ENCODE measurements at places on chromosomes 1 and 21.

DNA sequence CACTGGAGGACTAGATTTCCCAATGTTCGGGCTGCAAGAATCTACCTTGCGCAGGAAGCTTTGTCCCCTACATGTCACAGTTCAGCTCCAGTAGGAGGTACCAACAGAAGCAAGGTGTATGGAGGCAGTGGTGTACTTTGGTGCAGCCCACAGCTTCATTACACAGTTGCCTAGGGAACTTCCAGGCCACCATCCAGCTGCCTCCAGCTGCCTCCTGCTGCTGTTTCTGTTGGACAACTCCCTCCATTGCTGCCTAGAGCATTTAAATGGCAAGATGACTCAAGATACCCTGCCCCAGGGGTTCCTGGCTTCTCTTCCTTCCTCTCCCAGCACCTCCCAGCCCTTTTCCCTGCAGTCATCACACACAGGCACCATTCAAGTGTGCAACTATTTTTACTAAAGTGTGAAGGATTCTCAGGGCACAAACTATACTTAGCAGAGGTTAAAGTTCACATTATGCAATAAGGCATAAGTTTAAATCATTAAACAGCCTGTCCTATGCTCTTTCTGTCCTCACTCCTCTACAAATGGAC is 39.0 kb upstream of the ATP1A1 start:
- no peak for DNase-seq

GRCh38 chr1:15974855-15975254 is 1.0 kb downstream of the ZBTB17 start:
- peak; percentile 21 for DNase-seq

- DNase-seq: no peak
Measured at GRCh38 chr1:11245248-11245647, 17.1 kb downstream of the MTOR start.

- DNase-seq: no peak
Measured at GRCh38 chr1:54577612-54578011, 29.6 kb downstream of the ACOT11 start.

- DNase-seq: no peak
Measured at GRCh38 chr1:203797948-203798655, 2.7 kb downstream of the ZBED6 start.

DNA sequence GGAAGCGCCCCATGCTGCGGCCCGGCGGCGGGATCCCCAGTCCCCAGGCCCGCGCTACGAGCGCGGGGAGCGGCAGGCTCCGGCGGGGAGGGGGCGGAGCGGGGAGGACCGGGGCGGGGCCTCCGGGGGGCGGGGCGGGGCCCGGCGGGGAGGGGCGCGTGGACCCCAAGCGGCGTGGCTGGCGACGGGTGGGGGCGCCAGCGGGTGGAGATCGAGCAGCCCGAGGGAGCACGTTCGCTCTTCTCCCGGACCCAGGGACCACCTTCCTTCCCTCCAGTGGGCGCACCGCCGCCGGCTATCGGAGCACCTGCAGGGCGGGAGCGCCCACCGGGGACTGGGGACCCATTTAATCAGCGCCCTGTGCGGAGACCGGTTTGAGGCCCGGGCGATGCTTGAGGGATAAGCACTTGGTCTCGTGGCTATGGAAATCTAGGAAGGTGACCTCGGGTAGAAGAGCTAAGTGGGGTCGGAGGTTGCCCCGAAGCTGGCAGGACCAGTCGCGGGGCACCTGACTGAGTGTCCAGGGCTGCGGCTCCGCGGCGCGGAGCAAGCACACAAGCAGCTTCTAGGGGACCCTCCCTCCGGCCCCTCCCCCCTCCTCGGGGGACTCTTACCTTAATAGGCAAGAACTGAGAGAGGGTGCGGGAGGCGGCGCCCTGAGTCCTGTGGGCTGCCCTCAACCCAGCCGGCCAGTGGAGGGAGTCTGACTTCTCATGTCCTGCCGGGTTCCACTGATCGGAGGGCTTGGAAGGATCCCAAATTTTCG is at the start of gene TSPAN2:
Gene TSPAN2, minus strand, starts transcription at position 84 of the 766 bp plus-strand sequence. Its CDS starts 71 bp downstream, at position 13.
- DNase-seq: peak; percentile 22

GRCh38 chr1:235513495-235514366 is 9.5 kb upstream of the B3GALNT2 start:
- DNase-seq: peak; percentile 44

GRCh38 chr1:4394366-4394765 is 260.0 kb upstream of the AJAP1 start:
- DNase-seq: no peak

DNA sequence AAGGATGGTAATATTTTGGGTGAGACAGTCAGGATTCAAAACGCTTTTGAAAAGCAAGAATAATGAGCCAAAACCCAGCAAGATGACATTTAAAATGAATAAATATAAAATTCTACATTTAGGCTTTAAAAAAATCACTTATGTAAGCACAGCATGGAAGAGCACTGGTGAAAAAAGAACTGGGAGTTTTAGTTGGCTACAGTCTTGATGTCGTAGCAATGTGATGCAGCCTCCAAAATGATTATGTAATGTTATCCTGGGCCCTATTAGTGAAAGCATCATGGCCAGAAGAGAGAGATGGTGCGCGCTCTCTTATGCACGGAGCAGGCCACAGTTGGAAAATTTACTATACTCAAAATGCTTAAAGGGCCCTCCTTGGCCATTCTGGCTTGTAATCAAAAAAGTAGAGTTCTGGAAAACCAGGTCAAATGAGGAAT is 5.1 kb downstream of the KCNJ9 start:
- DNase-seq: no peak

- DNase-seq: no peak
Measured at GRCh38 chr1:79741720-79742421, 735.3 kb upstream of the ADGRL4 start.

GRCh38 chr21:40242586-40243265 is 375.5 kb downstream of the PCP4 start:
- DNase-seq: no peak

DNA sequence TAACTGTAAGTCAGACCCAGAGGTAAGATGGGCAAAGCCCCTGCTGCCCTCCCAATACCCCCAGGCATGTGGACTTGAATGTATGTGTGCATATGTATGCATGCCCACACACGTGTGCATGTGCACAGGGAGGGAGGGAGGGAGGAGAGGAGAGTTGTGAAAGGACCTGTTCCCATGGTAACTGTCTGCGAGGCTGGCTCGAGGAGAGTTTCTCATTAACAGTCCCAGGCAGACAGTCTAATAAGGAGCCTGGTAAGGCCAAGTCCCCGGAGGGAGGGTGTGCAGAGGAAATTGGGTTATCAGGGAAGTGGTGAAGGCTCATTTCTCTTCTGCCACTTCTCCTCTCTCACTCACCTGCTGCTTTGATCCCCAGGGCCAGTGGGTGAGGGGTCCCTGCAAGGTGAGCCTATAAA is 74.9 kb downstream of the NFASC start:
- DNase-seq: no peak

DNA sequence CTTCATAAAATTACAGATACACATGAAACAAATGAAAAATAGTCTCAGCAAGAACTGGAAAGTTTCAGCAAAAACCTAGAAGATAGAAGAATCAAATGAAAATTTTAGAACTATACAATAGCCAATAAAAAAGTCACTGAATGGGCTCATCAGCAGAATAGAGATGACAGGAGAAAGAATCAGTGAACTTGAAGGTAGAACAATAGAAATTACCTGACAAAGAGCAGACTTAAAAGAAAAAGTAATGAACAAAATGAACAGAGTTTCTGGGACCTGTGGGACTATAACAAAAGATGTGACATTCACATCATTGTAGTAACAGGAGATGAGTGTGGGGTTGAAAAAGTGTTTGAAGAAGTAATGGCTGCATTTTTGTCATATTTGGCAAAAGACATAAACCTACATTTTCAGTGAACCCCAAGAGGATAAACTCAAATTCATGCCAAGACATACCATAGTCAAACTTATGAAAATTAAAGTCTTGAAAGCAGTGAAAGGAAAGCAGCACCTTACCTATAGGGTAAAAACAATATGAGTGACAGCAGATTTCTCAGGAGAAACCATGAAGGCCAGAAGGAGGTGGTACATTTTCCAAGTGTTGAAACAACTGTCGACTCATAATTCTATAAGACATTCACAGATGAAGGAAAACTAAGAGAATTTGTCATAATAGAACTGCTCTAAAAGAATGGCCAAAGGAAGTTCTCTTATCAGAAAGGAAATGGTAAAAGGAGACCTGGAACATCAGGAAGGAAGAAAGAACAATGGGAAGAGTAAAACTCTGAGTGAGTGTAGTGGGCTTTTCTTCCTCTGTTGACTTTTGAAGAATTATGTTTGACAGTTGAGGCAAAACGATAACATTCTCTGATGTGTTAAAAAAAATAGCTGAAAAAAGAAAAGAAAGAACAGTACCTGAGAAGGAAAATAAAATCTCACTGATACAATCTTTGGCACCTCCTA is 23.5 kb downstream of the NTPCR start:
- no peak for DNase-seq

- DNase-seq: no peak
Measured at GRCh38 chr1:66676613-66677298, 75.5 kb upstream of the DYNLT5 start.

- DNase-seq: no peak
Measured at GRCh38 chr1:152141971-152142584, 16.9 kb downstream of the RPTN start.
